NCI-H2107 (cell line): ENCODE measurements at places on chromosomes 6 and 20.

GRCh38 chr6:115001731-115002350, 659.0 kb upstream of the HS3ST5 start:
- DNase-seq = no peak

DNA sequence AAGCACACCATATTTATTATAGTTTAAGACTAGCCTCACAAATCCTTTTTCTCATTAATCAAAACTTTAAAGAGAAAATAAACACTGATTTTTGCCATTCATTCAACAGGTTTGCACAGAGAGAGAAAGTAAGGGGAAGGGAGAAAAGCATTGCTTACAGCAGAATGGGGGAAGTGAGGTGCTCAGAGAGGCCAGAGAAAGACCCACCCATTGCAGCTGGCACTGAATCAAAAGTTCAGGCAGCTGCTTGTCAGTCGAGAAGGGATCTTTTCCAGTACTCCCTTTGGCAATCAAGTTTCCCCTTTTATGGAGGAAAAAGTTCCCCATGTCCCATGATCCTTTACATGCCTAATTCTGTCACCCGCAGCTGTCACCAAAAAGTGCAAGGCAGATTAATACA, 8.0 kb upstream of the CRISP2 start:
- no peak for DNase-seq

DNA sequence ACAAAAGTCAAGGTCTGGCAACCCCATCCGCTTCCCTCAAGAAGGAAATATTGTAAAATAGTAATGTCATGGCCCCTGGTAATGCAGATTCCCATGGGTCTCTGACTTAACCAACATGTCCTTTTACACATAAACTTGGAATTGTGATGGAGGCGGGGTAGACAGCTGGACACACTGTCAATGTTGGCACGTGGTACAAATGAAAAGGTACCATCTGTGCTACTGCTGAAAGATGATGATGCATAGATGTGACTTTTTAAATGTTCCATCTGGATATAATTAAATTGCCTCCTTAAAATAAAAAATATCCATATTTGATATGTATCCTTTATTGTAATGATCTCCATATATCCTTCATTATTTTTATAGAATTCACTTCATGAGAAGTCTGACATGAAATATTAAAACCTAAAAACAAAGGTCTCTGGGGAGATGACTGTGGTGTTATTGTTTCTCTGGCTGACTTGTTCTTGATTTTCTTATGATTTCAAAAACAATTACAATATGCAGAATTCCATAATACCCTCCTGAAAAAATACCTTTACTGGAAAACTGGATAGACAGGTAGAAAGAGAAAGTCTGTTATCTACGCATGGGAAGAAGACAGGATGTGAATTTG, 104.5 kb downstream of the MKKS start:
- DNase-seq = no peak

GRCh38 chr6:122818866-122819265, 29.8 kb downstream of the SMPDL3A start:
- no peak for DNase-seq

DNA sequence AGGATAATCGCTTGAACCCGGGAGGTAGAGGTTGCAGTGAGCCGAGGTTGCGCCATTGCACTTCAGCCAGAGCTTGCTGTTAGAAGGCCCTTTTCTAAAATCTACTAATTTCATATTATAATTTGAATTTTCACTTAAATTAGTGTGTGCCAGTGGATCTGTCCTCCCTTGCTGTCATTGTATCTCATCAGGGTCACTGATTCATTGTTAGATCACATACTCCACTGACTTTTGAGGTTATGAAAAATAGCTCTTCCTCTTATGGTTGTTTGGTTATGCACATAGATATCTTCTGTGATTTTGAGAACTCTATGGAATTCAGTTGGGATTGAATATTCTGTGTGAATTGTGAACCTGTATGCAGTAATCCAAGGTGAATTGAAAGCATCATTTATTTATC, 53.1 kb upstream of the TULP4 start:
- DNase-seq = no peak

- DNase-seq = no peak
These were observed 23.7 kb downstream of the ECHDC1 start for GRCh38 chr6:127319686-127320085.

- DNase-seq = no peak
These were observed 1.8 kb downstream of the TUBB1 start for GRCh38 chr20:59020938-59021551.

DNA sequence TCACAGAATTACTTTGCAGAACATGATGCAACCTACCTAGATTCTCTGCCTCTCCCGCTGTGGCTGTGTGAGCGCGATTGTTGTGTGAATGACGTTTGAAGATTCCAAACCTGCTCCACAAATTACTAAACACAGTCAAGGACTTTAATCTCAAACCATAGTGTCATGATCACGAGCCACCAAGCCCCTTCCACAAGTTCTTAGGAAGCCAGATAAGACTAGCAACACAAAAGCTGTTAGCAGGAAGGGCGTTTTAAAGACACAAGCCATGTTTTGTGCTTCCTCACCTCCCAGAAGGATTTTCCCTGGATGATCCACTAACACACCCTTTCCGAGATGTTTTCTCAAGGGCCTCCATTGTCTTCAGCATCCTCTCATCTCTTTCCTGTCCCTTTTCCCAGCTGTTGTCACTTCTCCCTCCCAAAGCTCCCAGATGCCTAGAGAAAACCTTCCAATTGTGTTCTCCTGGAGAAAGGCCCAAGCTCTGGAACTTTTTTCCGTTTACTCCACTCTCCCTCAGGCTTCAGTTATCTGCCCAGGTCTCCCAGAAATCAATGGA, 12.8 kb downstream of the OPN5 start:
- DNase-seq = no peak

GRCh38 chr6:44590471-44590870, 203.0 kb downstream of the CDC5L start:
- no peak for DNase-seq

- no peak for DNase-seq
These were observed 41.8 kb downstream of the SLC22A23 start for GRCh38 chr6:3415082-3415453.

DNA sequence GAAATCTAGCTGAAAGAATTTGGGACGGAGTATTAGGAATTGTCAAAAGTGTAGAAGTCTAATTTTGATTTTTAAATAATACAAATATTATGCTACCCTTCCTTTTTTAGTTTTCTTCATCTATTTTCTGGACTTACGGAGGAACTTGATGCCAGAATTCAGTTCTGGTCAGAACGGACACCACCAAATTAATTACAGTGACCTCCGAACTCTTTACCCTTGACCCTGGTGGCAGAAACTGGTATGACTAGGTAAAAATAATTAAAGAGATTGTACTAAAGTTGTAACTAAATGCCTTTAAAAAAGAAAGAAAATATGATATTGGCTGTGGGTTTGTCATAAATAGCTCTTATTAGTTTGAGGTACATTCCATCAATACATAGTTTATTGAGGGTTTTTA, 751.1 kb upstream of the MAP3K7 start:
- DNase-seq = no peak
